ENCODE measurements at places on chromosomes 4 and X.

DNA sequence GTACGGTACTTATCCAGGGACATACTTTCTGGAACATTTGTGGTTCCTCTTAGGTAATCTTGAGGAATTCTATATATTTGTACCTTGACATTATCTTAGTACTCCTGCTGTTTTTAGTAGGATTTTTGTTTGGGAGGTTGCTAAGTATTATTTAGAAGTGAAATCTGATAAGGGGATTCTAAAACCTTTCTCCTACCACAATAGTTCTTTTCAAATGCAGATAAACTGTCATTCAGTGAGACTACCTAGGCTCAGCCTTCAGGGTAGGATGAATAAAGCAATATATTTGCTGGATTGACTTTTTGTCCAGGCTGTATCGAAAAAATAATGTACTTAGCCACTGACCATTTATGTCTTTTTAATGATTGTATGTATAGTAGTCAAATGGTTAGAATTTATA is 25.4 kb downstream of the DIAPH2 start:
- no peak for DNase-seq

DNA sequence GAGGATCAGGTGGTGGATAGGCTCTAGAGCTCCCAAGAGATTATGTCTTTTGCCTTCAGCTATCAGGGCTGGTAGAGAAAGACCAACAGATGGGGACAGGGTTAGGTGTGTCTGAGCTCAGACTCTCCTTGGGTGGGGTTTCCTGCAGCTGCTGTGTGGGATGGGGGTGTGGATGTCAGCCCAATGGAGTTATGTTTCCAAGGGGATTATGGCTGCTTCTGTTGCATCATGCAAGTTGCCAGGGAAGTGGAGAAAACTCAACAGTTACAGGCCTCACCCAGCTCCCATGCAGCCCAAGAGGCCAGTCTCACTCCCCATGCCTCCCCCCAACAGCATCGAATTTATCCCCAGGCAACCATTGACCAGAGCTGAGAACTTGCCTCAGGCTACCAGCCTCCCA is 80.2 kb upstream of the CDX4 start:
- DNase-seq: no peak

DNA sequence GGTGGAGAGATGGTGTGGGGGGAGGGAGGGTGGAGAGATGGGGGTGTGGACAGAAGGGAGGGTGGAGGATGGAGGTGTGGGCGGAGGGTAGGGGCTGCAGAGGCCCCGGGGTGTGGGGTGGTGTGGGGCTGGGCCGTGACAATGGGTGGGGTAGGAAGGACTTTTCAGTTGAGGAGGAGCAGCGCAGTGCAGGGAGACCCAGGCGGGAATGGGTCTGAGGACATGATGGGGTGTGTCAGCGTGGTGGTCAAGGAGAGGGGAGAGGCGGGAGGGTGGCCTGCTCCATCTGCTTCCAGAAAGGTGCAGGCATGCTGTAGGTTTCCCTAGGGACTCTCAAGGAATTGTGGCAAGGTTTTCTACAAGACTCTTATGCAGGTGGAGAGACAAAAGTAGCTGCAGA is 48.9 kb downstream of the RGS12 start:
- no peak for DNase-seq

- peak; percentile 75 for DNase-seq
Observed at GRCh38 chrX:136028383-136028984, 43.2 kb downstream of the SLC9A6 start.

All from fibroblast of mammary gland (primary cell).